ENCODE measurements at places on chromosomes 3 and 15.

DNA sequence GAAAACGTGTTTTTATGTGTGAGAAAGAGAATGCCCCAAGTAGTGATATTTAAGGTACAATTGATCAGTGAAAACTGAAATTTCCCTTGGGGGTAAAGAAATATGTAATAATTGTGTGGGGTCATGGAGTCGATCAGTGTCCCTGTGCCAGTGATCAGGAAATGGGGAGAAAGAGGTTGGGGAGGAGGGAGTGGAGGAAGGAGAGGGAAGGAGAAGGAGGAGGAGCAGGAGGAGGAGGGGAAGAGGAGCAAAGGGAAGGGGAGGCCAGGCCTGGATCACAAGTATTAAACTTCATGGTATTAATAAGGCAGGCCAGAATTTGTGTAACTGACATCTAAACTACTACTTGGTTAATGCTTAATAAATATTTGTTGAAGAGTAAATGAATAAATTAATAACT lies 30.4 kb downstream of the THSD4 start:
- no peak for DNase-seq

GRCh38 chr3:30462721-30463470 lies 143.5 kb upstream of the TGFBR2 start:
- no peak for DNase-seq

DNA sequence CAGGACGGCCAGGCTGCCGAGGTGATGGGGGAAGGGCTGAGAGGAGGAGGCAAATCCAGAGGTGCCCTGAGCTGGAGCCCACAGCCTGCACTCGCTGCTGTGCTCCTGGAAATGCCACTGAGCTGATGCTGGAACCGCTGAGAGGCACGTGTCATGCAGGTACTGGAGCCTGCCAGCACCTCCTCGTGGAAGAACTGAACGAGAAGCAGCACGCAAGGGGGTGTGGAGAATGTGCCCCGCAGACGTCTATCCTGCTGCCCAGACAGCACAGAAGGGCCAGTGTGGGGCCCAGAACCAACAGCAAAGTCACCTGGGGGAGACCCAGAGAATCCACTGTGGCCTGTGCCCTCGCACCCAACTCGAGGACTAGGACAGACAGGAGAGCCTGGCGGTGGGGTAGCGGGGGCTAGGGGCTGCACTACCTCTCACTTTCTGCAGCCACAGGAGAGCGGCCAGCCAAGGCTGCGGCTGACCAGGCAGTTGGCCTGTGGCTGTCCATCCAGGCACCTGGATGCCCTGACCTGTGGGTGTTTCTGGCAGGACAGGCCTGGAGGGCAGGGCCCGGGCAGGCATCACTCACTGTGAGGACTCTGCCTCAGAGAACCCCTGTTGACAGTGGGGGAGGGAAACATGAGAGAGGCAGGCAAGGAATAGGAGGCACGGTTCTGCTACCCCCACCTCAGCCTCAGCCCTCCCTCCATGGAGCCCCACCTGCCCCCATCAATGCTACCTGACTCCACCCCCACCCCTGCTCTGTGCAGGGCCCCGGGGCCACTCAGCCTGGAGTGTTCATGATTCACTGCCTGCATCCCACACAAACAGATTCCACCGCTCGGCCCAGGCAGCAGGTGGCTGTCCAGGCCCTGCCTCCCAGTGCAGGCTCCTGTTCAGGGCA lies 213.1 kb downstream of the TBC1D2B start:
- no peak for DNase-seq

- DNase-seq = no peak
Observed at GRCh38 chr15:63405159-63405558, 23.5 kb upstream of the CA12 start.

GRCh38 chr3:42700366-42701288 lies 2.0 kb downstream of the HHATL start:
- DNase-seq = no peak

DNA sequence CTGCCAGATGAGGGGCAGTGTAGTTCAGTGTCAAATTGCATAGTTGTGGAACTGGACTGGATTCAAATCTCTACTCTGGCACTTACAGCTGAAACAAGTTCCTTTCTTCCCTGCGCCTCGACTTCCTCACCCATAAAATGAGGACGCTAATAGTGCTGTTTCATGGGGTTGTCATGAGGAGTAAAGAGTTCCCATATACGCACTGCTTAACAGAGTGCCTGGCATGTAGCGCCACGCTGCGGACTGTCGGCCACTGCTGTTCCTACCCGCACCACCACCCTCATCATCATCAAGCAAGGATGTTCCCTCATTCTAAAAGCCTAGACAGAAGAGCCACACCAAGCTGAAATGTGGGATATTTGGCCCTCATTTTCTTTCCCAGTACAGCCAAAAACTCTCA lies 91.9 kb downstream of the CHDH start:
- no peak for DNase-seq
